ENCODE measurements at places on chromosomes 12 and 14.
A peak's percentile ranks its signal among the peaks of the same experiment; 100 is the strongest.

- no peak for DNase-seq
Measured at GRCh38 chr12:111268738-111269572, 99.9 kb downstream of the PHETA1 start.

DNA sequence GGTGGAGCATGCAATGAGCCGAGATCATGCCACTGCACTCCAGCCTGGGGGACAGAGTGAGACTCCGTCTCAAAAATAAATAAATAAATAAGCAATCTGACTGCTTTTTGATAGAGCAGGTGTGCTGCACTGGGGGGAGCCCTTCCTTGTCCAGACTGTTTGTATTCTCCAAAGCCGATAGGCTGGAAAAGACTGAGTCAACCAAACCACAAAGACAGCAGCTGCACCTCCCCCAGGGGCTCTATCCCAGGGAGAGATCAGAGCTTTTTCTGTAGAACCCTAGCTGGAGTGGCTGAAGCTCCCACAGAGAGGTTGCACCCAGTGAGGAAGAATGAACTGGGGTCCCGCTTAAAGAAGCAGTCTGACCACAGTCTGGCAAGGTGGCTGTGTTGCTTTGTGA is 45.8 kb upstream of the LALBA start:
- no peak for DNase-seq

- no peak for DNase-seq
Measured at GRCh38 chr14:20397511-20397910, 15.8 kb downstream of the TEP1 start.

- DNase-seq: no peak
Measured at GRCh38 chr14:92497391-92497790, 16.2 kb upstream of the RIN3 start.

DNA sequence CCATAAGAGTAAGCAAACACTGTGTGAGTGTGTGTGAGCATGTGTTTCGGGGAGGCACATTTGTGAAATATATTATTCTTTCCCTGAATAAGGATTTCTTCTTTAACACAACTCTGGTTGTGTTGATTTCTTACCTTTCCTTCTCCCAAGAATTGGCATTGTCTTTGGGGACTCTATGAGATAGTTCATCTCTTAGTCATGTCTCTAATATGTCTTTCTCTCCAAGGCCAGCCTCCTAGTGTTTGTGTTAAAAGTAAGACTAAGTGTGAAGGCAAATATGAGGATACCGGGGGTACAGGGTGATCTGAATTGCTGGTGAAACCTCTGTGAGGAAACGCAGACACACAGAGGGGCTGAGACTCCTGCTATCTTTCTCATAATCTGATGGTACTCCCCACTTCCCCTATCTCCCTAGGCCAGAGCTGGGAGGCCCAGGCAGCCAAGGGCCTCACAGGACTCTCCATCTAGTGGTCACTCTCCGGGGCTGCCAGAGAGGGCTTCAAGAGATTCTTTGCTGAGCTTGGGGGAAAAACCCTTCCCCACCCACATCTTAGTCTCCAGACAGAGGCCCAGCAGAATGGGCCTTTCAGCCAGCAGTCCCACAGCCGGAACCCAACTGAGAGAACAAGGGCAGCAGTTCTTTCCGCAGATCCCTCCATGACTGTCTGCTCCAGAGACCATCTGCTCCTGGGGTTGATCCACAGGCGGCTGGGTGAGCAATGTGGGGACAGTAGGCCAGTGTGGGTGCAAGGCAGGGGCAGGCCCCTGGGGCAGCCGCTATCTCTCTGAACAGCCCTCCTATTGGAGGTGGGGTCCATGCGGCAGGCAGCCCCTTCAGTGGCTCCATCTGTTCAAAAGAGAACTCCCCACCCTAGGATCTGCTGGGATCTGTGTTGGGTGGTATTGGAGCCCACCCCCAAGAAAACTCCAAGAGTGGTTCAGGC is 5.8 kb upstream of the HOXC12 start:
- DNase-seq: no peak

DNA sequence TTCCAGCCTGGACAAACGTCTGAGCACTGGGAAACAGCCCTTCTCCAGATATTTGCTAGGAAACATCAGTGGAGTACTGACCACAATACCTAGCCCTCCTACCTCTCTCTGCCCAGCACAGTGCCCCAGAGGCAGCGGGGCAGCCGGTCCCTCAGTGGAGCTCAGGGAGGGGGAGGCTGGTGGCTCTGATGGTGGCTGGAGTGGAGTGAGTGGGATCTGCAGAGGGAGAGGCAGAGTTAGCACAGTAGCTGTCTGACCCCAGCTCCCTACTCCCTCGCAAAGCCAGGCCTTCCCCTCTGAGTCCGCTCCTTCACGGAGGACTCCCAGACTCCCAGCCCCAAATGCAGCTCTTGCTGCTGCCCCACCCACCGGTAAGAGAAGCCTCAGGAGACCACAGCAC is 30.0 kb downstream of the NCKAP5L start:
- DNase-seq: no peak

- peak; percentile 46 for DNase-seq
Measured at GRCh38 chr12:53743266-53744129, 8.3 kb downstream of the CISTR start.

GRCh38 chr12:20601668-20602280 is 93.4 kb upstream of the SLCO1C1 start:
- no peak for DNase-seq

- DNase-seq: no peak
Measured at GRCh38 chr14:100472094-100472455, 115.1 kb downstream of the BEGAIN start.

GRCh38 chr14:102316338-102316742 is 3.2 kb upstream of the ZNF839 start:
- DNase-seq: no peak

DNA sequence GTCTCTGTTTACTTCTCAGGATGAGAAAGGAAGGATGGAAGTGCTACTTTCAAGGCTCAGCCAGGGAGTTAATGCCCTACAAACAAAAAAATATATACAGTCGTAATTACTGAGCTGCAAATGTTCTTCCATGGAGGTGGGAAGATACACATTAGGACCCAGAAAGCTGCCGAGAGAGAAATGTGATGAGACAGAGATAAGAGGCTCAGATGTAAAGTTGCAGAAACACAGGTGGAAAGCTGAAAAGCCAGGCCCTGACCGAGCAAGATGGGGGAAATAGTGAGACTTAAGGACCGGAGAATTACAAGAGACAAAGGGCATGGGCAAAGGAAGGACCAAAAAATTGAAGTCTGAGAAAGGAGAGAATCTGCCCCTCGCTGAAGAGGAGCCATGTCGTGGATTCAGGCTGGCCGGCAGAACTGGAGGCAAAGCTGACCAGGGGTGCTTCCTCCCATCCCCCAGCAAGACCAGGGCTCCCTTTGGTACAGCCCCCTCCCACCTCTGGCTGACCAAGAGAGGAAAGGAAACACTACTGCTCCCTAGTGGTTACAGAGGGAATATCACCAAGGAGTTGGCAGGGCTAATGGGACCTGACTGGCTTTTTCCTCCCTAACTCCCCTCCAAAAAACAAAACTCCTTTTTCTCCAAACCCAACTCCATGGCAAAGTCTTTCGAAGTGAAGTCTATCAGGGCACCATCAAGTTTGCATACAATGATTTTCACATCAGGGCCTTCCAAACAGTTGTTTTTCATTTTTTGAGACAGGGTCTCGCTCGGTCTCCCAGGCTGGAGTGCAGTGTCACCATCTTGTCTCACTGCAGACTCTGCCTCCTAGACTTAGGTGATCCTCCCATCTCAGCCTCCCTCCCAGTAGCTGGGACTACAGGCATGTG is 12.1 kb downstream of the ZFHX2 start:
- no peak for DNase-seq

DNA sequence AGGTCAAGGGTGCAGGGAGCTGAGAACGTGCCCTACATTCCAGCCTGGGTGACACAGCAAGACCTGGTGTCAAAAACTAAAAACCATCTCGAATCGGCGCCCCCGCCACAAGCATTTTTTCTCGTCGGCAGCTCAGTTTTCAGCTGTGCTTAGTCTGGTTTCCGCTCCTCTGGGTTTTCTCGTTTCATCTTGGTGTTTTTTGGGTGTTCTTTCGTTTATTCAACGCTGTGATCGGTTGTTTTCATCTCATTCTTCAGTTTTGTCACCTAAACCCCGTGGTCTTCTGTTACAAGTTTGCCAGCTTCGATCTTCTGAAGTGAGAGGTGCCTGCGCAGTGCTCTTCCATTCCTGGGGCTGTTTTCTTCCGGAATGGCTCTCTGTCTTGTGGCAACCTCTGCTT is 41.4 kb downstream of the NOC4L start:
- DNase-seq: peak; percentile 34

GRCh38 chr12:132194056-132194455 is 49.8 kb downstream of the NOC4L start:
- no peak for DNase-seq

DNA sequence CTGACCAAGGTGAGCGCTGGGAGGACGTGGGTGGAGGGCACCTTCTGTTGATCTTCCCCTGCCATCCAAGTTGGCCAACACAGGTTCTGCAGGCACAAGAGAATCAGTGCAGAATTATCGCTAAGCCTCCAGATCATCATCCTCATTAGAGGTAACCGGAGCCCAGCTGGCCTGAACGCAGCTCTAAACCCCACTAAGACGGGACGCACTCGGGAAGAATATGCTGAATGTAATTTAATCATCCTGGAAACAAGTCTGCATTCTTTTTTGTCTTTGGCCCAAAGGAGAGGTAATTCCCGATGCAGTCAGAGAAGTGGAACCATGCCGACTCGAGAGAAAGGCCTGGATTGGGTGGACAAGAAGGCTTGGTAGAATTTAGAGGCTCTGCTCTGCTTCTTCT is 111.0 kb upstream of the GSC start:
- DNase-seq: no peak
